ENCODE measurements at places on chromosomes 2 and 18.
A peak's percentile ranks its signal among the peaks of the same experiment; 100 is the strongest.

DNA sequence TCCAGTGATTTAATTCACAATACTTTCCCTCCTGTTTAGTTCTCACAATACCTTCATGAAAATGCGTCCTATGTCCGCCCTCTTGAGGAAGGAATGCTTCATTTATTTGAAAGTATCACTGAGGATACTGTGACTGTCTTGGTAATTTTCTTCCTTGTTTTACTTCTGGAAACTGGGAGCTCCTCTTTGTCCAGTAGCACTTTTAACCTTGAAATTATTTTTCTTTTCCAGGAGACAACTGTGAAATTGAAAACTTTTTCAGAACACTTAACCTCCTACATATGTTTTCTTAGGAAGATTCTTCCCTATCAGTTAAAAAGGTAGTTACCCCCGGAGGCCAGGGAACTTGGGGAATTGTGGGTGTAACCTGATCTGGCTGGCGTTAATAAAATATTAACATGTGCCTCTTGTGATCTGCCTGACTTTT lies 58.9 kb upstream of the STON1 start:
- no peak for DNase-seq

GRCh38 chr2:207825978-207826377 lies 56.3 kb upstream of the FZD5 start:
- DNase-seq: no peak

DNA sequence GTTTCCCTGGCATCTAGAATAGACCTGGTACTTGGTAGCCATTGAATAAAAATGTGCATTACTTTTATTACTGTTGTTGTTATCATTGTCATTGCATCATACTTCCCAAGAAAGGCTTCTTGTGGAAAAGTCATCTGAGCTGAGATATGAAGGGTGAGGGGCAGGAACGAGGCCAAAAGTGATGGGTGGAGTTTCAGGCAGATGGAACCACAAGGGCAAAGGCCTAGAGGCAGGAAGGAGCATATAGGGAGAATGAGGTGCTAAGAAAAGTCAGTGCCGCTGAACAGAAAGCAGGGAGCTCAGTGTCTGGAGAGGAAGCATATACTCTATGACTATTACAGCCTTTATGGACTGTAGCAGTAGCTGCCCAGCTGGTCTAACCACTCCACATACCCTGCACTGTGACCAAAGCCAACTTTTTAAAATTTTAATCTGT lies 219.3 kb downstream of the SPP2 start:
- no peak for DNase-seq

- DNase-seq: no peak
These were observed 76.6 kb downstream of the MAPK4 start for GRCh38 chr18:50636366-50637057.

GRCh38 chr2:195181059-195181705 lies 475.8 kb upstream of the SLC39A10 start:
- DNase-seq: no peak

DNA sequence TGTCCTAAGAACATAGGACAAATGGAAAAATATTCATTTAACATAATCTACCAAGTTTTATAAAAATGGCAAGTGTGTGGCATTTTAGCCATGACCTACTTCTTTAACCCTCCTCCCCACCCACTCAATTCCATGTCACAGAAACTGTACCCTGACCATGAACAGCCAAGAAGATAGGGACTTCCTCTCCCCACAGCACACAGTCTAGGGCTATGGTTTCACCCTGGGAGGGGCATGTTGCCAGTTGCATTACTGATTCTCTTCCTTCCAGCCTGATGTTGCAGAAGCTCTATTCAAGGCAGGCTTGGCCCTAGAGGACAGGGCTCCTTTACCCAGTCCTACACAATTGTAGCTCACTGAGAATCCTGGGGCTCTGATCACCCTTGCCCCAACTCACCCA lies 153.6 kb upstream of the KLF7 start:
- DNase-seq: no peak

DNA sequence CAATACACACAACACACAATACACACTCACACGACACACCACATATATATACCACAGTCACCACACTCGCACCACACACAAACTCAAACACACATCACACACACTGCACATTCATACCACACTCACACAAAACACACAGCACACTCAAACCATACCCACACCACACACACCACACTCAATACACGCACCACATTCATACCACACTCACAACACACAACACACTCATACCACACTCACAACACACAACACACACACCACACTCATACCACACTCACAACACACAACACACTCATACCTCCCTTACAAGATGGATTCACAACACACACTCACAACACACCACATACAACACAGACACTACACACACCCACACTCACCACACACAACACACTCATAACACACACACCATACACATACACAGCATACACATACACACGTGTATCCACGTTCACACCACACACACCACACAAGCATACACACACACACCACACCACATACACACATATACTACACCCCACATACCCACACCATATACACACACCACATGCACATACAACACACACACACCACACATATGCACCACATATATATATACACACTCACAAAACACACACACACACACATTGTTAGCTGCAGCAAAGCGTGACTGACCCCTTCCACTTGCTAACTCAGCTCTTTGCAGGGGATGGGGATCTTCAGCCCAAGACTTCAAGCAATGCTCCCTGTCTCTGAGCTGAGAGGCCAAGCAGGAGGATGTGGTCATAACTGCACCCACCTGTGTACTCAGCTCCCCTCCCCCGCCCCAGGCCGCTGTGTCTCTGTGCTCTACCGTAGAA lies 59.0 kb downstream of the SDC1 start:
- DNase-seq: no peak

GRCh38 chr2:226782092-226782713 lies 17.4 kb downstream of the IRS1 start:
- DNase-seq: no peak

- no peak for DNase-seq
These were observed 100.1 kb upstream of the TLK1 start for GRCh38 chr2:171260471-171261424.

DNA sequence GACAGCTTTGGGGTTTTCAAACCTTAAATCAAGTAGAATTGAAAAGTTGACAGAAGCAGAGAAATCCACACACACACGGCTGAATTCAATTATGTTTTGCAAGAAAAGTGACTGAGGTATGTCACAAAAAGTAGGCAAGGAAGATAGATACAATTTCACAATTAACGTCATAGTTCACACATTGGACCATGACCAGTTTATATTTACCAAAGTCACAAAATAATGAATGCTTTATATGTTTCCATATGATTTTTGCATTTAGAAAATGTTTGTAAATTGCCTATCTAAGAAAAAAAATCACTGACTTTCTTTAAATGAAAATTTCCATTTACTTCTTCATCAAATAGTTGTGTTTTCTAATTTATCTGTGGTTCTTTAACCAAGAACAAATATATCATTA lies 29.4 kb upstream of the ZNF516 start:
- DNase-seq: no peak

- no peak for DNase-seq
These were observed 52.6 kb downstream of the VRK2 start for GRCh38 chr2:58099096-58099769.

DNA sequence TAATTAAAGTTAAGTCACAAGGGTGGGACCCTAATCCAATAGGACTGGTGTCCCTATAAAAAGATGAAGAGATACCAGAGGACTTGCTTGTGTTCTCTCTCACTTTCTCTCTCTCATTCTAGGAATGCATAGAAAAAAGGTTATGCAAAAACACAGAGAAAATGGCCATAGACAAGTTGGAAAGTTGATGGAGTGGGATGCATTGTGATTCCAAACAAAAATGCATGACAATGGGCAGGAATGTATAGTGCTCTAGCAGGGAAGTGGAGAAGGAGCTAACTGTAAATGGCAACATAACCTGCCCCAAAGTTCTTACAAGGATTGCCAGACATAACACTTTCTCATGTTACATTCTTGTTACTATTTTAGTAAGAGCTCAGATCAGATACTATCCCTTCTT lies 301.6 kb upstream of the LRATD1 start:
- DNase-seq: no peak

DNA sequence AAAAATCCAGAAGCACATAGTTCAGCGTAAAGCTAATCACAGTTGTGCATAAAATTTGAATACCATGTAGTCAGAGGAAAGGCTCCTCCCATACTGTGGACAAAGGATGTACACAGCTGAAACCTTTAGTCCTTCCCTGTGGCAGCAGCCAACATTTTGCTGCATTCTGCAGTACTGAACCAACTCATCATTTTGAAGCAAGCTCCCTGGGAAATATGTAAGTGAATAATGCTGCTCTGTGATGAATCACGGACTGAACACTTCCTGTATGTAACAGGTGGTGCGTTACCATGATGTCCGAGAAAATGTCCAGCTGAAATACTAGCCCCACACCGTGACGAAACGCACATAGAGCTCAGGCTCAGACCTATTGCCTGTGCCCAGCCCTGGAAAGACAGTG lies 421.1 kb upstream of the RAB12 start:
- no peak for DNase-seq

DNA sequence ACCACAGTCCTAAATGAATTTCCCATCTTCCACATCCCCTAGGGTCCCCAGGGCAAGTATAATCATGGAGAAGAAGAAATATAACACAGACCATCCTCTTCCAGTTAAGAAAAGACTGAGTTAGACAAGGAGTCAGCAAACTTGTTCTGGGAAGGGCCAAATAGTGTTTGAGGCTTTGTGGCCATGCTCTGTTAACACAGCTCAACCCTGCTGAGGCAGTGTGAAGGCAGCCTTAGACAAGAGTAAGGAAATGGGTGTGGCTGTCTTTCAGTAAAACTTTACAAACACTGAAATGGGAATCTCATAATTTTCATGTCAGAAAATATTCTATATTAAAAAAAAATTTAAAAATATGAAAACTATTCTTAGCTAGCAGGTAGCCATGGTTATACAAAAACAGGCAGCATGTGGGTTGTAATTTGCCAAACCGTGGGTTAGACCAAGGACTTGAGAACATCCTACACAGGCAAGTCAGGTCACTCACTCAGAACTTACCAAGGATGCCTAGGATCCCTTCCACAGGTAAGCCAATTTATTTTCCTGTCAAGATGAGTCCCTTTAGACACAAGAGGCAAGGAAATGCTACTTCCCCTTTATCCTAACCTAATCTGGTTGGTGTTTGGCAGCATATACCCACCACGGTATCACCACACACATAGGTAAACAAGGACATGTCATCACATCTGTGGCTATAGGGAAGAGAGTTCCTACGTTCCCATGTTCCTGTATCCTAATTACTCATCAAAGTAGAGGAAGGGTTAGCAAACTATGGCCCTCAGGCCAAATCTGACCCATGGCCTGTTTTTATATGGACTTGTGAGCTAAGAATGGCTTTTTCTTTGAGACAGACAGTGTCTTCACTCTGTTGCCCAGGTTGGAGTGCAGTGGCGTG lies 31.9 kb downstream of the C2orf74 start:
- no peak for DNase-seq

- DNase-seq: peak; percentile 55
These were observed 502 bp downstream of the EPAS1 start for GRCh38 chr2:46297546-46298271.

- no peak for DNase-seq
These were observed 43.7 kb downstream of the POU3F3 start for GRCh38 chr2:104897515-104898184.

- DNase-seq: no peak
These were observed 176.6 kb upstream of the NRXN1 start for GRCh38 chr2:51208521-51208920.

DNA sequence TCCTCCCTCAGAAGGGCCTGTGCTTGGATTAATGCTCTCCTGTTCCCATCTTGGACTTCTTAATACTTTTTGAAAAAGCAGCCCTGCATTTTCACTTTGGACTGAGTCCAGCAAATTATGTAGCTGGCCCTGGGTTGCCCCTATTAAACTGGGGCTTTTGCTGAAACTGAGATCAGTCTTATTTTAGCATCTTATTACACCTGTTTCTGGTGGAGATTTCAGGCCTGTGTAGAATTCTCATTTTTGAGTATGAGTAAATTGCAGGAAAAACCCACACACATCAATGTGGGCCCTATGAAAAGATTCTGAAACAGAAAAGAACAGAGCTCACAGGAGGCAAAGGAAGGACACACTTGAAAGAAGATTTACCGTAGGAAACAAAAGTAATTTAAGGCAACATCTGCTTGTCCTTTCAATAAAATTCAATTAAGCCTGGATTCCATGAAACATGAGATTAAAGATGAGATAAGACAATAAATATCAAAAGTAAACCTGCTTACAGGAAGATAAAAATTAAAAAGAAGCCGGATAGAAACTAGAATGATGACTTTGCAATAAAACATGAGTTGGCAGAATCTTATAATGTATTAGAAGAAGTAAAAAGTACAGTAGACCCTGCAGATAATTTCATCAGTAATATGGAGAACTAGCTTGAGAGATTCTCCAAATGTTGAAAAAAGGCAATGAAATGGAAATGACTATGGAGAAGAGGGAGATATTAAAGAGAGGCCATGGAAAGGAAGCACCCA lies 90.7 kb upstream of the GCFC2 start:
- no peak for DNase-seq

- DNase-seq: no peak
These were observed 17.5 kb downstream of the C18orf63 start for GRCh38 chr18:74333091-74333490.

- DNase-seq: no peak
These were observed 72.8 kb upstream of the FANCL start for GRCh38 chr2:58313926-58314325.

DNA sequence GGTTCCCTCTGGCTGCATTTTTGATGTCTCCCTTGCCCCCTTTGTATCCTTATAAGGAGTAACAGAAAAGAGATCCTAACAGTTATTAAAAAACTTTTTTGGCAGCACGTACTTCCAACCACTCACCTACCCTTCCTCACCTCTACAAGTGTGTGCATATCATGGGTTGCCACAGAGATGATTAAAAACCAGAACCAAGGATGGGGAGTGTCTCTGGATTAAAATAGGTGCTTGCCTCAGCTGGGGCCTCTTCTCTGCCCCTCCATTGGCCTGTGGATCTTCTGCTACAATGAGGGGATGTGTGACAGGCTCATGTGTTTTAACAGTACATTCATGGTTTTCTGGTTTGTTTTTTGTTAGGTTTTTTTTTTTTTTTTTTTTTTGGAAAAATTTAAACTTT lies 160.8 kb downstream of the FHOD3 start:
- no peak for DNase-seq

DNA sequence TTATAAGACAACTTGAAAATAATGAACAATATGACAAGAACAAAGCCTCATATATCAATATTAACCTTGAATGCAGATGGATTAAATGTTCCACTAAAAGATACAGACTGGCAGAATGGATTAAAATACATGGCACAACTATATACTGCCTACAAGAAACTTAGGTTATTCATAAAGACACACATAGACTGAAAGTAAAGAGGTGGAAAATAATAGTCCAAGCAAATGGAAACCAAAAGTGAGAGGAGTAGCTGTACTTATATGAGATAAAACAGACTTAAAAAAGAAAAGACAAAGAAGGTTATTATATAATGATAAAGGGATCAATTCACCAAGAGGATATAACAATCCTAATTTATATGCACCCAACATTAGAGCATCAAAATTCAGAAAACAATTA lies 18.2 kb downstream of the LMAN1 start:
- no peak for DNase-seq

- no peak for DNase-seq
These were observed 107.2 kb upstream of the UGP2 start for GRCh38 chr2:63734510-63734909.

- no peak for DNase-seq
These were observed 27.6 kb upstream of the NEMP2 start for GRCh38 chr2:190562121-190562520.

GRCh38 chr2:210540471-210540870 lies 15.9 kb upstream of the CPS1 start:
- DNase-seq: no peak

- no peak for DNase-seq
These were observed 17.3 kb upstream of the RNF152 start for GRCh38 chr18:61910101-61910500.

All from stimulated activated CD4-positive, alpha-beta T cell treated with anti-CD3 and anti-CD28 coated beads, Interleukin-1b, Interleukin-23, amount 100 ng/mL, for 1 hour (primary cell).